Anterior cingulate cortex (tissue), 58 donors: ENCODE measurements at places on chromosomes 1 and 21.

- DNase-seq: no peak
These were observed 22.3 kb upstream of the HSPA13 start for GRCh38 chr21:14405225-14405624.

- DNase-seq: no peak
These were observed 12.8 kb upstream of the CDC42 start for GRCh38 chr1:22039594-22040285.

DNA sequence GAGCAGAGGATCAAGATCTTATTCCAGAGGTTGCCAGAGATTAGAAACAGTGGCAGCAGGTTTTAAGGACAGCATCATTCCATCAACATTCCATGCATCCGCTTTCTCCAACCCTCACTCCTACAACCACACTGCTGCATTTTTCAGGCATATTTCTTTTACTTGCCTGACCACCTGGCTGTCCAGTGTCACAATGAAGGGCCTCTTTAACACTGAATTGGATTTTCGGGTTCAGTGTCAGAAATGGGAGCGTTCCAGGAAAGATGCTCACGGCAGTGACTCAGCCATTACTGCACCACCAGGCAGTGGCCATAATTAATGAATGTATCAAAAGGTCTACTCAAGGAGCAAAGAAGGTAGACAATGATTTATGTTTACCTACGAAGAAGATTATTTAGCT is 200.4 kb upstream of the ESRRG start:
- DNase-seq: no peak

GRCh38 chr1:241488739-241489138 is 30.8 kb downstream of the FH start:
- no peak for DNase-seq

- DNase-seq: no peak
These were observed 1185.9 kb upstream of the B3GALT2 start for GRCh38 chr1:194372266-194372665.

DNA sequence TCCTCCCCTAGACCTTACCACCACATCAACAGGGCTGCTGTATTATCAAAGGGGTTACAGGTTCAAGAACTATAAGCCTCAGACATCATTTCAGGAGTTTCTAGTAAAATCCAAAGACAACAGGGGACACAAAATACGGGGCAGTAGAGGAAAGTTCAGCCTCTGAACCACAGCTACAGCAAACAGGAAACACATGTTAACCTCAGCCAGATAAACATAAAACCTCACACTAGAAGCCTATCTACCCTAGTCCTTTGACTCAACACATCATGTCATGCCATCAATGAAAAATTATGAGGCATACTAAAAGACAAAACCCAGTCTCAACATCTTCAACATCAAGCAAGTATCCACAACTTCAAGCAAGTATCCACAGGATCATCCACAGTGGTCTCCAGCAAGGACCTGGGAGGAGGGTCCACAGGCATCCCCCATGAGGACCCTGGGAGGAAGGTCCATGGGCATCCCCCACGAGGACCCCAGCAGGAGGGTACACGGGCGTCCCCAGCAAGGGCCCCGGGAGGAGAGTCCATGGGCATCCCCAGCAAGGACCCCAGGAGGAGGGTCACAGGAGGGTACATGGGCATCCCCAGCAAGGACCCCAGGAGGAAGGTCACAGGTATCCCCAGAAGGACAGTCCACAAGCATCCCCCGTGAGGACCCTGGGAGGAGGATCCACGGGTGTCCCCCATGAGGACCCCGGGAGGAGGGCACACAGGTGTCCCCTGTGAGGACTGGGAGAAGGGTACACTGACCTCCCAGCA is 440.0 kb downstream of the MATN1 start:
- DNase-seq: no peak

GRCh38 chr1:22915816-22916470 is 56.7 kb downstream of the LACTBL1 start:
- DNase-seq: no peak
